ENCODE measurements at places on chromosomes 12 and 14.

GRCh38 chr14:105411017-105411941 is 8.3 kb upstream of the MTA1 start:
- DNase-seq, result no peak

GRCh38 chr14:79992407-79993198 is 218.7 kb downstream of the DIO2 start:
- DNase-seq, result no peak

- no peak for DNase-seq
Measured at GRCh38 chr14:45252366-45253069, 484 bp downstream of the MIS18BP1 start.

DNA sequence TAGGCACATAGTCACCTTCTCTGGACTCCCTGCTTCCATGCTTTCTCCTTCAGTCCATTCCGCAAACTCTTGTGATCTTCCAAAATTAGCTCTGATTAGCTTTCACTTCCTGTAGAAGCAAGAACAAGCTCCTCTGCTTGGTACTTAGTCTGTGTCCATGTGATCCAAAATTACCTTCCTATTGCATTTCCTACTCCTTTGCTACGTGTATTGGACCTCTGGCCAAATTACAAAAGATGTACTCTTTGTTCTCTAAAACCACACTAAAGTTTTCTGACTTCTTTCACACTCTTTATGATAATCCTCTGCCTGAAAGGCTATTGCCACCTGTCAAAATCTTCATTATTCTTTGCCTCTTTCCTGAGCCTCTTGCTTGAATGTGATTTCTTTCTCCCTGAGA is 786 bp upstream of the TSFM start:
- no peak for DNase-seq

DNA sequence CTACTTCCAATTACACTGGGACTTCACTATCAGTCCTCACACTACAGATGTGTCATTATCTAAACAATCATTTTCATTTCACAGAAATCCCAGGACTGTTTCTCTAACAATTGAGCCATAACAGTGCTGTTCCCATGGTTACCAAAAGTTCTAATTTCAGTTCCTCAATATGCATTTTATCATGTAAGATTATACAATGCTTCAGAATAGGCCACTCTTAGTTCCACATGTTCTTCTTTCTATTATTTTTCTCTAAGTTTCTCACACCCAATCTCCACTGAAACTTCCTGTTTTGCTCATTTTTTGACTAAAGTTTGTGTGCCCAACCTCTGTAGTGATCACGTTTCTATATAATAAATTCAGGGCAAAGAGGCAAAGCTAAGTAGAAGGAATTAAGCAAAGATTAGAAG is 185.8 kb downstream of the DUSP6 start:
- DNase-seq, result no peak

- no peak for DNase-seq
Measured at GRCh38 chr12:130177635-130178242, 15.5 kb downstream of the FZD10 start.

DNA sequence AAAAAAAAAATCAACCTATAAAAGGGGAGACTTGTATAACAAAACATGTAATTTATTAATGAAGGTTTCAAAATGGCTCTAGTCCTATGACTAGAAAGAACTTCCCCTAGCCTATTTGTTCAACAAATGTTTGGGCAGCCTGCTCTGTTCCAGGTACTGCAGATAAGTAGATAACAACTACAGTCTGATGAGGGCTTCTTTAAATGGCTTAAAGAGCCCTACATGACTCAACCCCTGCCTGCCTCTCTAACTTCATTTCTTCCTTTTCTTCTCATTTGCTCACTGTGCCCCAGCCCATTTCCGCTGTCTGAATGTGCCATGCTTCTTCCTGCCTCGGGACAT is 21.5 kb downstream of the ALDH6A1 start:
- DNase-seq, result no peak

GRCh38 chr14:101119830-101120571 is 216.5 kb upstream of the RTL1 start:
- DNase-seq, result no peak

- peak; percentile 22 for DNase-seq
Measured at GRCh38 chr12:52884526-52885293, 20.2 kb downstream of the KRT8 start.

GRCh38 chr14:106129274-106129673 is 602.9 kb downstream of the TMEM121 start:
- DNase-seq, result no peak

- DNase-seq, result no peak
Measured at GRCh38 chr12:28253161-28253641, 62.9 kb downstream of the CCDC91 start.

- no peak for DNase-seq
Measured at GRCh38 chr12:25825446-25825845, 133.0 kb upstream of the RASSF8 start.

- DNase-seq, result no peak
Measured at GRCh38 chr12:103930787-103931735, 851 bp downstream of the HSP90B1 start.

- no peak for DNase-seq
Measured at GRCh38 chr12:131222329-131223139, 268.8 kb downstream of the ADGRD1 start.

DNA sequence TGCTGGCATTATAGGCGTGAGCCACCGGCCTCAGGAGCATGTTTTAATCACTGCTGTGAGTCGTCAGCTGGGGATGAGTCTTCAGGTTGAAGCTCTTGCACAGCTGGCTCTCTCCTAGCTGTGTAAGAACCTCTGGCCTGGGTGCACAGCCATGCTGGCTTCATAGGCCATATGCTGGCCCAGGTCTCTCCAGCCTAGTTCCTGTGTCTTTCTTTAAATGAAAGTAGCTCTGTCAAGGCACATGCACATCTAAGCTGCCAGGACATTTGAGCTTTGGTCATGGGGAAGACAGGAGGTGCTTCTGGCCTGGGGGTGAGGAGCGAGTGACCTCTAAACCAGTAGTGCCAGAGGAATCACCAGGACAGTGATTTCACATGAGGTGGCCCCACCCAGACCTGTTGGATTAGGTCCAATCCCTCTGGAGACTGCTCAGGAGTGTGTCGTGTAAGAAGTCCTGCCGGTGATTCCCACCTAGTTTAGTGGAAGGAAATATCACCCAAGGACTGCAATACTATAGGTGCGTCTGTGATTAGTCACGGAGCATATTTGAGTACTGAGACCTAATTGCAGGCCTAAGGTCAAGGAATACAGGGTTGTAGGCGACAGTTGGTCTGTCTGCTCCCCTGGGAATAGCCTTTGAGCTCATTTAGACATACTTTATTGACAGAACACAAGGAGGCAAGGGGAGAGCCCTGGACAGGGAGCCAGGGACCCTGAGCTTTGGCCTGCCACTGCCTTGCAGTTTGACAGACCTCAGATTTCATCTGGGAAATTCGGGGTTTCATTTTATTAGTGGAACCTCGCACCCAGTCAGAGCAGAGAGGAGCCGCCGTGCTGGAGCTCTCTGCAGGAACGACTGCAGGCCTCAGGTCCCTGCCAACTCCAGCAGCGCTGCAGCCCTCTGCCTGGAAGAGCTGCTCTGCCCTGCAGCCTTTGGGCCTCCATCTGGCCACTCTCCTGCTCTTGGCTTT is 67.0 kb downstream of the ANKRD9 start:
- no peak for DNase-seq

All from caudate nucleus (tissue), 63 donors.